CD4-positive, alpha-beta T cell treated with Interleukin-2 at 100 ng/mL for 4 hours (primary cell): ENCODE measurements at places on chromosomes 3 and 15.

DNA sequence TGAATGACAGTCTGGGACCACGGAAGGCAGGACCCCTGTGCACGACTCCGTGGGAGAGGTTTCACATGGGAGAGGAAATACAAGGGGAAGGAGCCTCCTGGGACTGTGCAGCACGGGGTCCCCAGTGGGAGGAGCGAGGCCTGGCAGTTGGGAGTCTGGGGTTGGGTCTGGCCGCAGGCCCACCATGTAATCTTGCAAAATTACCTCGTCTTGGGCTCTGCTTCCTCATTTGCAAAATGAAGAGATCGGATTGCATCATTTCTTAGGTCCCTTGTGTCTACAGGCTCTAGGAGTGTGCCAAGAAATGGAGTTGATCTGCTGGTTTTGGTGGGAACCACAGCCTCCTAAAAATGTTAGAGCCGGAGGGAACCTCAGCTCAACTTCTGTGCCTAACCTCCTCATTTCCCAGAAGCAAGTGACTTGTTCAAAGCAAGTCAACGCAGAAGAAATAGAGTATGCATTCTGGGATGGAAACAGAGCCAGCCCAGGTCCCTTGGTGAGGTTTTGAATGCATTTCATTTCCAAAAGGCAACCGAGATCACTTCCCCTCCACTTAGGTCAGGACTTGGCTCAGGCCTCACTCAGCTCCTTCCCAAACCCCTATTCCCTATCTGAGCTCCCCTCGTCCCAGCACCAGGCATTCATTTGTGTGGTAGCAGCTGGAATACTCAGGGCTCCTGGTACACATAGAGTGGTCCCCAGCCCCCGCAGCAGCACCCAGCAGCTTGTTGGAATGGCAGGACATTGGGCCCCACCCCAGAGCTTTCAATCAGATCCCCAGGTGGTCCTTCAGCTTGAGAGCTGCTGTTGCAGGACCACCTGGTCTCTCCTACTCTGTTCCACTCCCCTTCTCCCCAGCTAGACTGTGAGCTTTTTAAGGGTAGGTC, 267.7 kb downstream of the XXYLT1 start:
- DNase-seq, result no peak

GRCh38 chr3:177567833-177568232, 370.6 kb upstream of the TBL1XR1 start:
- no peak for DNase-seq

DNA sequence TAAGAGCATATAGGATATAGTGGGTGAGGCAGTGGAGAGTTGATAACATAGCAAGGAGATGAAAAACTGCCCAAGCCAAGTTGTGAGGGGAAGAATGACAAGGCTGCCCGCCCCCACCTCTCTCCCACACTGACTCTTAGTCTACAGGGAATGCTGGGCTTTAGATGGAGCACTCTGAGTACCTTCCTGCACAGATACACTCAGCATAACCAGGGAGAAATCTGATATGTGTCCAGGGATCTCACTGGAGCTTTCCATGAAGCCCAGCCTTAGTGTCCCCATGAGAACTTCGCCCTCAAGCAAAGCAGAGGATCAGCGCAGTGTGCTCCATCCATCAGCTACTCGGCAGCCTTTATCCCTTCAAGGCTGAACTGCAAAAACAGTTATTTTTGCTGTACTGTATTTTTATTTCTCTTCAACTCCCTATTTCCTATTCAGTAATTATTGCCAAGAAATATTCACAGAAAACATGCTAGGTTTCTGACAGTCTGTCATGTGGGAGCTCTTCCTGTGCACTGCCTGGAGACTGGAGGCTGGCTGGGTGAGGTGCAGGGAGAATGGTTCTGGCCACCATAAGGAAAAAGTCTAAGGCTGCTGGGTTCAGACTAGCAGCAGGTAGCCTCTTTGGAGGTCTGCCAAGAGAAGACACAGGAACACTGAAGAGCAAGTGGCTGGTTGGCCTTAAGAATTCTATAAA, 475.2 kb upstream of the PPP2R3A start:
- DNase-seq, result no peak

DNA sequence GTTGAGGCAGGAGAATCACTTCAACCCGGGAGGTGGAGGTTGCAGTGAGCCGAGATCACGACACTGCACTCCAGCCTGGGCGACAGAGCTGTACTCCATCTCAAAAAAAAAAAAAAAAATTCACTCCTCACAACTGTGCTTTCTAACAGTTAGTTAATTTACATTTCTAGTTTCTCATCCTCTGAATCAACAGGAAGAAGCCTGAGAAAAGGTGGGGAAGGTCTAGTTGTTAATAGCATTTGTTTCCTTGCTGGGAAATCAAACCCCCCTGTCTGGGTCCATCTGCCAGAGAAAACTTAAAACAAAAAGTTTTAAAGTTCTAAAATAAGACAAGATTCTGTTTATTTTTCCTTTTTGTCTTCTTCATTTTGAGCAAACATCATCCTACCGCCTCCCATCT, 62.3 kb downstream of the TMEM39A start:
- no peak for DNase-seq

DNA sequence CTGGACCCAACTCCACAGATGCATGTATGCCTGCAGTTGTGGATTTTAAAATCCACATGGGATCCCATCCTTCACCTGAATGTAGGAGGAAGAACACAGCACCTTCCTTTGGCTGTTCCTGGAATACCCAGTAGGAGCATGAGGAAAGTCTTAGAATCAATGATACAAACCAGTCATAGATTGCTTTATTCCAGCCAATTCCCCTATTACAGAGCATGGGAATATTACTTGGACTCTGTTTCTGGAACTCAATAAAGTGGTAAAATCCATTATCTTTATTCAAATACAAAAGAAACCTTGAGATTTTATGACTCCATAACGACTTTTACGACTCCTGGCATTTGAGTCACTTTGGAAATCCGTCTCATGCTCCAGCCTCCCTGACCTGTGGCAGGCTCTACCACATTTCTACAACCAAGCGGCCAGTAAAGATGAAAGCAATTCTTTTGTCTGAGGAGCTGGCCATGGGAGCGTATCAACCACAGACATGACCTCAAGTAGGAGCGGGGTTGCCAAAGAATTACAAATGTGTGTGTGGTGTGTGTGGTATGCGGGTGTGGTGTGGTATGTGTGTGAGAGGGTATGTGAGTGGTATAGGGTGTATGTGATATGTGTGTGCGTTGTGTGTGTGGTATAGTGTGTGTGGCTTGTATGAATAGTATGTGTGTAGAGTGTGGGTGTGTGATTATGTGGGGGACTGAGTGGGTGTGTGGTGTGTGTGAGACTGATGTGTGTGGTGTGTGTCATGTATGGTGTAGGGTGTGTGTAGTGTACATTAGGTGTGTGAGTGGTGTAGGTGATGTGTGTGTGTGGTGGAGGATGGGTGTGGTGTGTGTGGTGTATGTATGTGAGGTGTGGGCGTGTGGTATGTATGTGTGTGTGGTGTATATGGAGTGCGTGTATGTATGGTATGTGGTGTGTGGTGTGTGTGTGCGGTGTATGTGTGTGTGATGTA, 40.0 kb downstream of the ARRDC4 start:
- no peak for DNase-seq

- no peak for DNase-seq
Measured at GRCh38 chr15:46242935-46243334, 608.1 kb downstream of the SQOR start.

DNA sequence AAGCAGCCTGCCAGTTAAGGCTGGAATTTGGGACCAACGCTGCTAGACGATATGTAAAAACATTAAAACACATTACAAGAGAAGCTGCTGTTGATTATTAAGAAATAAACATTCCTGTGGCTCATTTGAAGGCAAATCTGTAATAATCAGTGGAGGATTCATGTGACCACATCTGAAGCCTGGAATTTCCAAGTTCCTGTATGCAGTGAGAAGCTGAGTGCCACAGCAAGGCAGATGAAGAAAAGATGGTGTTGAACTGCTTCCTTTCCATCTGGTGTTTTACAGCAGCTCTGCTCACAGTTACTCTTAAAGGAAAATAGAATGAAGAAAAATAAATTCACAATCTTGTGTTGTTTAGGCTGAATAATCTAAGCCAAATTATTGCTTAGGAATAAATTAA, 139.3 kb upstream of the ROBO2 start:
- DNase-seq, result no peak

- DNase-seq, result no peak
Measured at GRCh38 chr15:68584756-68585573, 6.2 kb downstream of the CORO2B start.

DNA sequence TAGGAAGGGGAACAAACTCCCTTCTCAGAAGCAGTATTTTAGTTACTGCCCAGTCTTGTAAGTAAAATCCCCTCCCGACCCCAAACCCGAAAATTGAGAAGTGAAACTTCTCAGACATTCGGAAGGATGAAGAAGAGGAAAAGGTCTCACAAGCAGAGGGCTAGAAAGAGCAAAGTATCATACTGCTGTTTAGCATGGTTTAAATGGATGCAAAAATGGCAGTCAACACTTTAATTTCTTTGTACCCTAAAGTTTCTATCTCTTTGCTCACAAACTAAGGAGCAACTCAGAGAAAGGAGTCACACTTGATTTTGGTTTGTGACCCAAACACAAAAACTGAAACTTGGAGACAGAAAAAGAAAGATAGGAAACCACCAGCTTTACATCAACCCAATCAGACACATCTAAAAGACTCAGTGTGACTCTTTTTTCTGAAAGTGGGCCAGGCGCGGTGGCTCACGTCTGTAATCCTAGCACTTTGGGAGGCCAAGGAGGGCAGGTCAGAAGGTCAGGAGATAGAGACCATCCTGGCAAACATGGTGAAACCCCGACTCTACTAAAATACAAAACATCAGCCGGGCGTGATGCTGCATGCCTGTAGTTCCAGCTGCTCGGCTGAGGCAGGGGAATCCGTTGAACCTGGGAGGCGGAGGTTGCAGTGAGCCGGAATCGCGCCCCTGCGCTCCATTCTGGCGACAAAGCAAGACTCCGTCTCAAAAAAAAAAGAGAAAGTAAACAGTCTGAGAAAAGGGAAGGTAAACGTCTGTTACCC, 63.2 kb upstream of the ATP11B start:
- DNase-seq, result no peak

DNA sequence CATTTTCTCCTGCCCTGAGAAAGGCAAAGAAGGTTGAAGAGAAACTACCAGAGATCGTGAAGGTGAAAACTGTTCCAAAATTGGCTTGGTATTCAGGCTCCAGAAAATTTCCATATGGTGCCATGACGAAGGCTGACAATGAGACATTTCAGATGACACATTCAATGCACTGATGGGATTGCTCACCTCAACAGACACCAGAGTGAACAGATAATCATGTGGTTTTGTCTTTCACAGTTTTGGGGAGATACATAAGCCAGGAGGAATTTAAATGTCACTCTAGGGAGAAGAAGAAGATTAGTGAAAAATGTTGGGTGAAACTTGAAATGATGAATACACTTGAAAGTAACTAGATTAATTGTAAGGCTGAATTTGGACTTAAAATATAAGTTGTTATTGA, 339.7 kb upstream of the EPHA3 start:
- DNase-seq, result no peak

- DNase-seq, result no peak
Measured at GRCh38 chr3:191369616-191370010, 39.3 kb upstream of the UTS2B start.

DNA sequence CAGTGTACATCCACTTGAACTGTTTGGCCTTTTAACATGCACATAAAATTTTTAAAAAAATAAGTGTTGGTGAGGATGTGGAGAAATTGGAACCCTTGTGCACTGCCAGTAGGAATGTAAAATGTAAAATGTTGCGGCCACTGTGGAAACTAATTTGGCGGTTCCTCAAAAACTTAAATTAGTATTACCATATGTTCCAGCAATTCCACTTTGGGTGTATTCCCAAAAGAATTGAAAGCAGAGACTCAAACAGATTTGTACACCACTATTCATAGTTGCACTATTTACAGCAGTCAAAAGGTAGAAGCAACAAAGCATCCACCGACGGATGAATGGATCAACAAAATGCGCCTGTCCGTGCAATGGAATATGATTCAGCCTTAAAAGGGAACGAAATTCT, 55.2 kb upstream of the SEC61A1 start:
- no peak for DNase-seq

GRCh38 chr15:66608159-66608558, 42.4 kb upstream of the LCTL start:
- no peak for DNase-seq

GRCh38 chr15:100229181-100230163, 112.3 kb downstream of the ADAMTS17 start:
- DNase-seq, result no peak

- no peak for DNase-seq
Measured at GRCh38 chr15:33545866-33546265, 235.1 kb downstream of the RYR3 start.
